Bladder microvascular endothelial cell (primary cell): ENCODE measurements at places on chromosomes 7 and 10. TPM values are rescaled to one million over a fixed set of nuclear protein-coding genes. Genes with fewer than 3 reads are reported as not detected.

ICA1 gene
- total RNA-seq, result 25.3 and 34.2 TPM in 2 replicates

SPDYE8 gene
- total RNA-seq, result not detected in 2 replicates

C7orf57 gene
- 0.19 TPM in 1 of 2 replicates, not detected in the other for total RNA-seq

CNNM1 gene
- under 0.01 TPM in 1 of 2 replicates, not detected in the other for total RNA-seq

CALD1 gene
- total RNA-seq, result 135 and 315 TPM in 2 replicates

LEP gene
- total RNA-seq, result not detected in 2 replicates

MOGAT3 gene
- total RNA-seq, result not detected in 2 replicates

HYAL4 gene
- total RNA-seq, result 1.2 TPM in 1 of 2 replicates, not detected in the other

SPAM1 gene
- not detected in 2 replicates for total RNA-seq

ASIC3 gene
- total RNA-seq, result 0.16 and 0.44 TPM in 2 replicates

SAP25 gene
- not detected in 2 replicates for total RNA-seq

EIF3B gene
- total RNA-seq, result 169 and 224 TPM in 2 replicates

OPN4 gene
- not detected in 2 replicates for total RNA-seq

GPR141 gene
- total RNA-seq, result 0.88 TPM in 1 of 2 replicates, not detected in the other

YAE1 gene
- 12.5 and 32.8 TPM in 2 replicates for total RNA-seq

RAB19 gene
- 1.1 TPM in 1 of 2 replicates, not detected in the other for total RNA-seq

IKZF1 gene
- not detected in 2 replicates for total RNA-seq

PAX2 gene
- total RNA-seq, result not detected in 2 replicates

ZFAND2A gene
- total RNA-seq, result 9.9 and 18.6 TPM in 2 replicates

TRPV5 gene
- total RNA-seq, result not detected in 2 replicates

CPN1 gene
- total RNA-seq, result not detected in 2 replicates

FOXI2 gene
- not detected in 2 replicates for total RNA-seq

PRF1 gene
- not detected in 2 replicates for total RNA-seq

WNT2 gene
- total RNA-seq, result not detected in 2 replicates

LIPM gene
- not detected in 2 replicates for total RNA-seq

SLC29A3 gene
- 1.5 and 2.6 TPM in 2 replicates for total RNA-seq

OPN1SW gene
- total RNA-seq, result 1.1 TPM in 1 of 2 replicates, not detected in the other

STRIP2 gene
- total RNA-seq, result 2.8 and 3.2 TPM in 2 replicates

SCD gene
- total RNA-seq, result 29.6 and 64.3 TPM in 2 replicates

VAX1 gene
- total RNA-seq, result not detected in 2 replicates

TAS2R41 gene
- not detected in 2 replicates for total RNA-seq

LRIT1 gene
- total RNA-seq, result not detected in 2 replicates

ADAMTS14 gene
- total RNA-seq, result under 0.01 and 0.06 TPM in 2 replicates

SLC18A3 gene
- total RNA-seq, result not detected in 2 replicates

SUPV3L1 gene
- 18.1 and 30.3 TPM in 2 replicates for total RNA-seq

ITGB8 gene
- 0.32 and 49.9 TPM in 2 replicates for total RNA-seq

SDK1 gene
- under 0.01 and 0.94 TPM in 2 replicates for total RNA-seq

GARIN1A gene
- 0.16 and 0.25 TPM in 2 replicates for total RNA-seq

CAMK1D gene
- 0.49 and 3.1 TPM in 2 replicates for total RNA-seq

SH2D4B gene
- 0.06 and 0.16 TPM in 2 replicates for total RNA-seq

FOXP2 gene
- 0.32 and 8.6 TPM in 2 replicates for total RNA-seq

LRRD1 gene
- total RNA-seq, result under 0.01 TPM in 2 replicates

SLC39A12 gene
- total RNA-seq, result not detected in 2 replicates

SYT15 gene
- total RNA-seq, result 0.32 and 0.44 TPM in 2 replicates

CALY gene
- total RNA-seq, result not detected in 2 replicates

PNLIP gene
- total RNA-seq, result not detected in 2 replicates

VWDE gene
- total RNA-seq, result under 0.01 and 0.13 TPM in 2 replicates

C10orf71 gene
- not detected in 2 replicates for total RNA-seq

SPDYE16 gene
- total RNA-seq, result under 0.01 and 0.13 TPM in 2 replicates

ZNF503 gene
- 0.32 and 0.57 TPM in 2 replicates for total RNA-seq

GRM3 gene
- total RNA-seq, result not detected in 2 replicates

SLC35G1 gene
- total RNA-seq, result 1.9 and 4.9 TPM in 2 replicates

PTF1A gene
- not detected in 2 replicates for total RNA-seq
